ENCODE measurements at places on chromosomes 1 and 21.

- no peak for DNase-seq
Measured at GRCh38 chr1:106754957-106755356, 301.5 kb upstream of the PRMT6 start.

DNA sequence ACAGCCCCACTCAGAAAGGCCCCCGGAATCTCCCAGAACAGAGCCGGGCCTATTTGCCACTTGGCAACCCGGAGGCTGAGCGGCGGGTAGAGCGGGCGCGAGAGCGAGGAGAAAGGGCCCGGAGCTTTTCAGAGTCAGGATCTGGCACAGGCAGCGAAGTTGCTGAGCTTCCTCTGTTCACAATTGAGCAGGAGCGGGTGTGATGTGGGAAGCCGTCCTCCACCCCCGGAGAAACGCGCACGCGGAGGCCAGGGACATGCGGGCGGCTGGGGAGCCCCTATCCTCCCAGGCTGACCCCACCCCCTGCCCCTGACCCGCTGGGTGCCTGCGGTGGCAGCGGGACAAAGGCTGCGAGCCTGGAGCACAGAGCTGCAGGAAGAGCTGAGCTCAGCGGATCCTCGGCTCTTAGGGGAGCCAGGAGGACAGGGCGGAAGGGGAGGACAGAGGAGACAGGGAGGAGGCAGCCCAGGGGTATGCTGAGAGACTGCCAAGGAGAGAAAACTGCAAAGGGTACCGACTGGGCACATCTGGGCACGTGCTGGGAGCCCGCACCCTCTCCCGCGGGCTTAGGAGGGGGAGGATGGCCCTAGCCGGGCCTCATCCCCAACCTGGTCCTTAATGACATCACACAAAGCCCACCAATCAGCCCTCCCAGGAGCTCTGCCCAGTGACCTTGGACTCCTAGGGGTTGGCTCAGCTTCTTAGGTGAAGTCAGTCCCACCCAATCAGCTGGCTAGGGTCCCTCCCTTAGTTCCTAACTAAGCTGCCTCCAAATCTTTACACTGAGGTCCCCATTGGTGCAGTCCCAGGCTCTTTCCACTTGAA is 9.3 kb downstream of the KIF21B start:
- peak; percentile 91 for DNase-seq

DNA sequence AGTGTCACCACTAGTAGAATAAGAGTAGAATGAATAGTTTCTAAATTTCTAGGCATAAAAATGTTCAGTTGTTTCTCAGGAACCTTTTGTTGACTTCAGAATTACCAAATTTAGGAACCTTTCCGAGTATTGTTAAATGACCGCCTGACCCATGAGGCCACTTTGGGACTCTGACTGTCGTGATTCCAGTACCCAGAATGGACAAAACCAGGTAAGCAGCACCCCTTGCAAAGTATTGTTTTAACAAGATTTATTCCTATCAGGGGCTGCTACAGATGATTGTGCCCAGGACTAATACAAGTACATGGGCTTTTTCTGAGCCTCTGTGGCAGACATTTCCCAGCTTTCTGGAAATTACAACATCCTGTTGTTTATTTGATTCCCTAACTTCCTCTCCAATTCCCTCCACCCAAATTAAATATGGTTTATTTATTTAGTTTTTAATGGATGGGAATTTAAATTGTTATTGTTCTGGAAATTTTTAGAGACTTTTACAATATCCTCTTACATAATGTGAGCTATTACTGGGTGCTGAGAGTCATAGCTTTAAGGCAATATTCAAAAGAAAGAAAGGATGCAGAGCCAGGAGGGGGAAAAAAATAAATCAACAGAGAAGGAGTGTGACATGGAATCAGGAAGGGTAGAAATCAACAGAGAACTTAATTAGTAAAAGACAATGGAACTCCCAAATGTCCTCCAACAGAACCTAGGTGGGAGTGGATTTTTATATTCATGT is 37.4 kb upstream of the NTPCR start:
- no peak for DNase-seq

DNA sequence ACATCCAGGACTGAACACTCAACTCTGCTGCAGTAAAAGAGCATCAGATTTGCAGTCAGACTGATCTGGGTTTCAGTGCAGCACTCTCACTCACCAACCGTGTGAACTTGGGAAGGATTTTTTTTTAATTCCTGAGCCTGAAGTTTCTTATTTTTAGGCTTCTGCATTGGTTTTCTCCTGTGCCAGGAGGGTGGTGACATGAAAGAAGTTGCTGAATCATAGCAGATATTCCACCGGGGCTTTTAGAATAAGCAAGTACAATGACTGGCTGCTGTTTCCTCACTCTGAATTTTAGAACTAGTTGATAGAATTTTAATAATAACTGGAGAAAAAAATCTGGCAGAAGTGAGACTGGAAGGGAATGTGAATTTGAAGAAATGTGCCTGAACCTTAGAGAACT is 11.6 kb downstream of the ADAM30 start:
- DNase-seq = no peak

DNA sequence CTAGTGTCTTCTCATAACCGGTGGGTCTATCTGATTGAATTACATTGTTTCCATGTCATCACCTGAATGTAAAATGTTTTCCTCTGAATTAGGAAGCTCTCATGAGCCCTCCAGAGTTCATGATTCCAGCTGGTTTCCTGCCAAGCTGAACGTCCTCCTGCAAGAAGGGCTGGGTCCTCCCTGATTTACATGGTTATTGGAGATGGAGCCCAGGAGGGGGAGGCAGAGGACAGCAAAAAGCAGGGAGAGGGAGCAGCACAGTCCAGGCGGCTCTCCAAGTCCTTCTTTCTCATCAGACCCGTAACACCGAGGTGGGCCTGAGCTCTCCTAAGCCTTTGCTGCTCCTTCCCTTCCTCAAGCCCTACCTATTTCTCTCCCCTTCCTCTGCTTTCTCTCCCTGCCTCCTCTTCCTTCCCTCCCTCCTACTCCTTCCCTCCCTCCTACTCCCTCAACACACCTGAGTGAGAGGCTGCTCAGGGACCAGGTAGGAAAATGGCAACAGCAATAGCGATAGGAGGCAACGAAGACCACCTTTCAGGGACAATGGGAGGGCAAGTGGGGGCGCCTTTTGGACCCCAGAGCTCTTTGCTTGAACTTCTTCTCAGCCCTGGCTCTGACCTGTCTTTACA is 265.9 kb downstream of the PRDM2 start:
- peak; percentile 88 for DNase-seq

- peak; percentile 96 for DNase-seq
Measured at GRCh38 chr1:20212685-20213331, 26.5 kb upstream of the PLA2G2C start.

- DNase-seq = no peak
Measured at GRCh38 chr1:17567582-17567981, 28.1 kb downstream of the ARHGEF10L start.

- no peak for DNase-seq
Measured at GRCh38 chr1:40425198-40425597, 25.1 kb upstream of the ZFP69B start.

DNA sequence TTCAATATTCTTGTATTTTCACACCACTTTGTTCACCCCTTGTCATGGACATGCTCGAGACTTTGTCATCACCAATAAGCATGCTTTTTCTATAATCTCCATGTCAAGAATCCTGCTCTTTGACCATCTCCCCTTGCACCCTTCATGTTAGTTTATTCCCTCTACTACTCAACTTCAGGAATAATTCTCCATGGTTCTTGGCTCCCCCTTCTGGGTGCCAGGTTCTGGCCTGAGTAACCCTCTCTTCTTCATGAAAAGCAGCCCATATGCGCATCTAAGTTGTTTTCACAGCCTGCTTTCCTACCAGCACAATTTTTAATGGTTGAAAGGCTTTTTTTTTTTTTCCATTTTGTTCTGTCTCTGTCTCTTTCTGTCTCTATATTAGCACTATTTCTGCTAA is 160.7 kb downstream of the LEPR start:
- DNase-seq = peak; percentile 36

GRCh38 chr1:151940541-151940940 is 31.2 kb upstream of the THEM4 start:
- no peak for DNase-seq

All from GM23338 (cell line).